Chondrocyte (in vitro differentiated cells): ENCODE measurements at places on chromosomes 2 and 18. TPM values are rescaled to one million over a fixed set of nuclear protein-coding genes. Genes with fewer than 3 reads are reported as not detected.

GRCh38 chr2:210541290-210541902 lies 15.0 kb upstream of the CPS1 start:
- H3K4me1 ChIP-seq = no peaks in the 10 kb centered on the region
- no peaks in the 10 kb centered on the region for H3K36me3 ChIP-seq
- no peak overlapping the region for H3K27ac ChIP-seq
- no peak overlapping the region for H3K4me3 ChIP-seq

DNA sequence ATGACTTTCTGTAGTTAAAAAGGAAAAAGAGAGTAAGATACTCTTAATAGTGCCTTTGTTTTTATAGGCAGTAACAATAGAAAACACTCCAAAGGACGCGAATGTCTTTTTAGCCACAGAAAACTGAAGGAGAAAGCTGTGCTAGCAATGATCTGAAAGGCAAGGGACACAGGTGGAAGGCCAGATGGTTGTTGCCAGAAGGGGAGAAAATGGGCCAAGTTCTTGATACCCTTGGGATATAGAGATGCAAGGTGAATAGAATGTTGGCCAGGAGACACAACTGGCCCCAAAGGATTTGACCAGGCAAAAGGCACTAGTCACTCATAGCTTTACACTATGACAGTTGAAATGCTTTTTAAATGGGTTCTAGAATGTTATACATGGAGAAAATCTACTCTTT lies 180.0 kb downstream of the NRXN1 start:
- no peak overlapping the region for H3K27ac ChIP-seq
- no peak overlapping the region for H3K4me3 ChIP-seq
- peaks cover 4% of the 10 kb centered on the region for H3K27me3 ChIP-seq
- DNase-seq = no peak
- H3K4me1 ChIP-seq = no peaks in the 10 kb centered on the region
- H3K36me3 ChIP-seq = no peaks in the 10 kb centered on the region

IL36G gene
- not detected in 3 replicates for total RNA-seq

SLC14A1 gene
- 0.25 TPM in 1 of 3 replicates, not detected in the others for total RNA-seq

- H3K27ac ChIP-seq = peak overlapping the region; percentile 69
- peaks cover 20% of the 10 kb centered on the region for H3K4me1 ChIP-seq
- peaks cover 6% of the 10 kb centered on the region for H3K36me3 ChIP-seq
- DNase-seq = no peak
- H3K27me3 ChIP-seq = no peaks in the 10 kb centered on the region
These were observed 100.3 kb downstream of the MBP start for GRCh38 chr18:77032181-77032701.

GRCh38 chr2:178513876-178514275 lies 33.6 kb downstream of the PLEKHA3 start:
- H3K4me3 ChIP-seq = no peak overlapping the region
- H3K27me3 ChIP-seq = no peaks in the 10 kb centered on the region
- H3K27ac ChIP-seq = no peak overlapping the region
- H3K36me3 ChIP-seq = peaks cover 12% of the 10 kb centered on the region

- DNase-seq = no peak
- peak overlapping the region; percentile 65 for H3K27ac ChIP-seq
- no peak overlapping the region for H3K4me3 ChIP-seq
- peaks cover 20% of the 10 kb centered on the region for H3K36me3 ChIP-seq
- no peaks in the 10 kb centered on the region for H3K27me3 ChIP-seq
These were observed 49.2 kb downstream of the PIKFYVE start for GRCh38 chr2:208315081-208315788.

DNA sequence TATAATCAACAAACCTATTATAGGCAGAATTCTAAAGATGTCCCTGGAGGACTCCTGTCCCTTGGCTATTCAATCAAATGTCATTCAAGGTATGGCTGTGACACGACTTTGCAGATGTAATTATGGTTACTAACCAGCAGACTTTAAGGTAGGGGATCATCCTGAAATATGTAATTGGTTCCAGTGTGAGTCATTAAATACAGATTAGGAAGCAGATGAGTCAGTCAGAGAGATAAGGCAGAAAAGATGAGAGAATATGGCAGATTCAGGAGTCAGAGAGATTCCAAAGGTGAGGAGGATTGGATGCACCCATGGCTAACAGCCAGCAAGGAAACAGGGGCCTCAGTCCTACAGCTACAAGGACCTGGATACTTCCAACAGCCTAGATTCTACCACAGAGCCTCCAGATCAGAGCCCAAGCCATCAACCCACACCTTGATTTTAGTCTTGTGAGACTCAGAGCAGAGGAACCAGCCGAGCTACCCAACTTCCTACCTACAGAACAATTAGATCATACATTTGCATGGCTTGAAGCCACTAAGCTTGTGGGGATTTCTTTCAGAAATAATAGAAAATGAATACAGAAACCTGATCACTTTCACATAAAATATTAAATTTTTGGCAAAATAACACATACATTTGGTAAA lies 11.2 kb upstream of the PROM2 start:
- DNase-seq = no peak
- H3K36me3 ChIP-seq = no peaks in the 10 kb centered on the region
- no peak overlapping the region for H3K27ac ChIP-seq
- no peaks in the 10 kb centered on the region for H3K27me3 ChIP-seq
- H3K4me1 ChIP-seq = no peaks in the 10 kb centered on the region
- H3K4me3 ChIP-seq = no peak overlapping the region

AQP4 gene
- not detected in 3 replicates for total RNA-seq

DNA sequence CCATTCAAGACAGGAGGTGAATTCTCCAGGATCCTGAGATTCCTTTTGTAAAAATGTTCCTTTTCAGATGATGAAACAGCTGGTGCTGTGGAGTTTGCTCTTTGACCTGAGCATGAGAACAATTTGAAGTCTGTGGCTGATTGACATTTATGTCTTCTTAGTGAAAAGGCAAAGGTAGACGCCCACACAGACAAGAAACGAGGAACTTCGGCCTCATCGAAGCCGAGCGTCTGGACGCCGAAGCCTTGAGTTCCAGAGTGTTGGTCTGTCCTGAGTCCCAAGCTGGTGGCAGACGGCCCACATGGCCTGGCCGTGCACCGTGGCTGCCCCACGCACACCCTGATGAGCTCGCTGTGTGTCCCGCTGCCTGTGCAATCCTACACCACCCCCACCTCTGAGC lies 20.7 kb upstream of the SNTG2 start:
- H3K4me3 ChIP-seq = no peak overlapping the region
- H3K27me3 ChIP-seq = peaks cover 2% of the 10 kb centered on the region
- DNase-seq = no peak
- H3K27ac ChIP-seq = no peak overlapping the region
- no peaks in the 10 kb centered on the region for H3K4me1 ChIP-seq
- no peaks in the 10 kb centered on the region for H3K36me3 ChIP-seq

DNA sequence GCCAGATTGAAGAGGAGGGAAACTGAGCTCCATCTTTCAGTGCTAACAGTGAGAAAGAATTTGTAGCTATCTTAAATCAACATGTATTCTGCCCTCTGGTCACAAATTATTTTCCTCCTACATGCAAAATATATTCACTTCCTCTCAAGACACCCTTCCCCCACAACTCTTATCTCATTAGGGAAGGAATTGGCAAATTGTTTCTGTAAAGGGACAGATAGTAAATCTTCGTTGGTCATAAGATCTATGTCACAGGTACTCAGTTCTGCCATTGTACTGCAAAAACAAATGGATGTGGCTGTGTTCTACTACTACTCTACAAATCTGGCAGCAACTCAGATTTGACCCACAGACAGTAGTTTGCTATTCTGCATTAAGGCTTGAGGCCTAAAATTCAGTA lies 53.0 kb upstream of the CYP20A1 start:
- H3K27ac ChIP-seq = no peak overlapping the region
- peaks cover 21% of the 10 kb centered on the region for H3K36me3 ChIP-seq
- no peaks in the 10 kb centered on the region for H3K4me1 ChIP-seq
- no peaks in the 10 kb centered on the region for H3K27me3 ChIP-seq
- DNase-seq = no peak

DNA sequence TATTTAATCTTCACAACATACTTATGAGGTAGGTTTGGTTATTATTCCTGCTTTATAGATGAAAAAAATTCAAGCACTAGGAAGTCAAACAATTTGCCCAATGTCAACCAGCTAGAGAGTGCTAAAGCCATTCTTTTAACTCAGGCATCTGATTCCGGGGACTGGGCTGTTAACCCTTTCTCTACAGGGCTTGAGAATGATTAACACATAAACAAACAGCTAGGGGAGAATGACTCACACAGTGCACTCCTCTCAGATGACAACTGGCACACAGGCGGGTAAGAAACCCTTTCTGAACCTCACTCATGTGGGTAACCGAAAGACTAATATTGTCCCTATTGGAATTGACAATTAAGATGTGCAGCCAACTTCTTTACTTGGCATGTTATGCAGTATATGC lies 86.3 kb upstream of the FSHR start:
- no peak for DNase-seq
- peaks cover 3% of the 10 kb centered on the region for H3K36me3 ChIP-seq
- peaks cover 14% of the 10 kb centered on the region for H3K4me1 ChIP-seq
- H3K27ac ChIP-seq = no peak overlapping the region
- peaks cover 8% of the 10 kb centered on the region for H3K27me3 ChIP-seq

DNA sequence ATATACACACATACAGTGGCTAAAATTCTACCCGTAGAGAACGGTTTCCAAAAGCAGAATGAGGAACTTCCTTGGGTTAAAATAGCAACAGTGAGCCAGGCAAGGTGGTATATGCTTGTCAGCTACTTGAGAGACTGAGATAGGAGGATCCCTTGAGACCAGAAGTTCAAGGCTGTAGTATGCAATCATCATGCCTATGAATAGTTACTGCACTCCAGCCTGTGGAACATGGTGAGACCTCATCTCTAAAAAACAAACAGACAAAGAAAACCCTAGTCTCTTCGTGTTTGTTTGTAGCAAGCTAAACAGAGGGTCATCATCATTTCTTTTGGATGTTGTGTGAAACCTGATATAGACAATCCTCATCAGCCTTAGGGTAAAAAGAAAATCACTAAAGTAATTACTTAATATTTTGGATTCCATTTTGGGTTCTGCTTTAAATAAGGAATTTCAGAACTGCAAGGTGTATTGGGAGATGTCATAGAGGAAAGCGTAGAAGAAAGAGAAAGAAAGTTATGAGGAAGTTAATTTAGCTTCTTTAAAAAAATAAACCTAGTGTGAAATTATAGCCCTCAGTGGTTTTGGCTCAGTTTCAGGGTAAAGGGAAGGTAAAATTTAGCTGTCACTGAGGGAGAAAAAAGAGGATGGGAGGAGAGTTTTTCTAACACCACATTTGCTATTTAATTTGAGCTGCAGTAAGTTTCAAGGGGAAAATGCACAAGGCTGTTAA lies 46.5 kb downstream of the PLEK start:
- peaks cover 22% of the 10 kb centered on the region for H3K27me3 ChIP-seq
- no peak for DNase-seq
- H3K36me3 ChIP-seq = peaks cover 6% of the 10 kb centered on the region
- peaks cover 7% of the 10 kb centered on the region for H3K4me1 ChIP-seq
- H3K27ac ChIP-seq = no peak overlapping the region

DNA sequence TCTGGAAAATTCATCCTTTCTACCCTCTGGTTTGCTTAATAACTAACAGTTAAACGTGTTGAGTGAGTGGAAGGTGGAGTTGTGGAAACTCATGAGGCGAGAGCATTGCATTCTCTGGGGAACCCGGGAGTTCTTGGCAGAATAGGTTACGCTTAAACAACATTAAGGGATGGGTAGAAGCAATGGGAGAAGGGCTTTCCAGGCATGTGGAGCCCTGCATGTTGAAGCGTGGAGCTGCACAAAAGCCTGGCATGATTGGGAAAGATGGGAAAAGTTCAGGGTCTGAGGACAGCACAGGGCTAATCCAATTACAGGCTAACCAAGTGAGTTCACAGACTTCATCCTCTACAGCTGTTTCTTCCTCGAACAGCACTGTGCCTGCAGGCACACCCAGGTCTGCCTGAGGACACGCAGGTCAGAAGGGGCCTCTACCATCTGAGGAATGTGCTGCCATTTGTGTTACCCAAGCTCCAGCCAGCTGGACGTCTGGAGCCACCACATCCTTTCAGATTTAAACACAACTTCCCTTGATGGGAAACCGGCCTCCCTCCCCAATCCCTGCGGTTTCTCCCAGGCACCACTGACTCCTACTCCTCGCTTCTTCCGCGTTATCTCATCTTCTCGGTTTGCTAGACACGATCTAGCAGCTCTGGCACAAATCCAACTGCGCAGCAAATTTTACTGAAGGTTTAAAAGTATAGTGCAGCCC lies 164.2 kb downstream of the ANTXR1 start:
- no peaks in the 10 kb centered on the region for H3K27me3 ChIP-seq
- H3K36me3 ChIP-seq = peaks cover 20% of the 10 kb centered on the region
- H3K4me3 ChIP-seq = peak overlapping the region; percentile 1
- peaks cover 71% of the 10 kb centered on the region for H3K4me1 ChIP-seq
- DNase-seq = no peak

DNA sequence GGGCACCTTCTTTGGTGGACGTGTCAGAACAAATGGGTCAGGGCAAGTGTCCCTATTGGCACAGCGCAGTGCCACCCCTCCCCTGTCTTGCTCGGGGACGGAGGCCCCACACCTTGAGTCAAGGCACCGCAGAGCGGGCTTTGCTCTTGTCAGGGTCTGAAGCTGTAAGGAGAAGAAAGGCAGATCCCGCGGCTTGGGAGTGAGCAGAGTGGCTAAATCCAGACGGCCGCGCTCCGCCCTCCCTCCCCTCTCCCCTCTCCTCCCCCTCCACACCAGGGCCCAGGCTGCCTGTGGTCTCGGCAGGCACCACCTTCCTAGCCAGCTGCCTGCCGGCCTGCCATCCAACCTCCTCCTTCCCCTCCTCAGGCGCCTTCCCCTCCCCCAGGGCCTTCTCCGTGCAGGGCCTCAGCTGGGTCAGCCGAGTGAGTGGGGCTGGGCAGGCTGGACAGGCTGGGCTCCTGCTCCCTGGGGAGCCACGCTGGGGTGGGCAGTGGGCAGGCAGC lies 25.8 kb downstream of the SPEG start:
- H3K27me3 ChIP-seq = no peaks in the 10 kb centered on the region
- H3K36me3 ChIP-seq = peaks cover 20% of the 10 kb centered on the region
- H3K4me3 ChIP-seq = peak overlapping the region; percentile 57
- DNase-seq = peak; percentile 97
- peak overlapping the region; percentile 91 for H3K27ac ChIP-seq

GRCh38 chr2:30155202-30155601 lies 8.4 kb downstream of the YPEL5 start:
- no peaks in the 10 kb centered on the region for H3K27me3 ChIP-seq
- H3K4me3 ChIP-seq = no peak overlapping the region
- H3K4me1 ChIP-seq = peaks cover 55% of the 10 kb centered on the region
- H3K27ac ChIP-seq = peak overlapping the region; percentile 29
- H3K36me3 ChIP-seq = peaks cover 34% of the 10 kb centered on the region
- DNase-seq = no peak

SPDYA gene
- total RNA-seq = 1.6 to 3.4 TPM (median 1.6 TPM) in 3 replicates

RHOB gene
- 191 to 254 TPM (median 195 TPM) in 3 replicates for total RNA-seq

CREG2 gene
- total RNA-seq = not detected in 3 replicates

GRCh38 chr2:61536180-61536571 lies 2.0 kb downstream of the XPO1 start:
- H3K36me3 ChIP-seq = peaks cover 5% of the 10 kb centered on the region
- H3K4me3 ChIP-seq = peak overlapping the region; percentile 87
- peaks cover 32% of the 10 kb centered on the region for H3K4me1 ChIP-seq
- no peaks in the 10 kb centered on the region for H3K27me3 ChIP-seq

GBX2 gene
- 12.5 to 17.8 TPM (median 16.7 TPM) in 3 replicates for total RNA-seq

- H3K36me3 ChIP-seq = no peaks in the 10 kb centered on the region
- H3K27ac ChIP-seq = no peak overlapping the region
- no peak for DNase-seq
- peaks cover 25% of the 10 kb centered on the region for H3K27me3 ChIP-seq
- H3K4me3 ChIP-seq = no peak overlapping the region
These were observed 91.7 kb upstream of the ACAA2 start for GRCh38 chr18:49904871-49905555.

OBSL1 gene
- total RNA-seq = 103 to 143 TPM (median 111 TPM) in 3 replicates

ANKRD30B gene
- total RNA-seq = not detected in 3 replicates

- no peaks in the 10 kb centered on the region for H3K27me3 ChIP-seq
- DNase-seq = no peak
- peaks cover 4% of the 10 kb centered on the region for H3K4me1 ChIP-seq
- peaks cover 12% of the 10 kb centered on the region for H3K36me3 ChIP-seq
- peak overlapping the region; percentile 6 for H3K4me3 ChIP-seq
- H3K27ac ChIP-seq = no peak overlapping the region
These were observed 105.6 kb downstream of the CRIM1 start for GRCh38 chr2:36461039-36461681.
